D341Med (cell line): ENCODE measurements at places on chromosomes 2 and 18.

GRCh38 chr2:5701266-5701665 lies 9.1 kb downstream of the SOX11 start:
- no peak for DNase-seq

DNA sequence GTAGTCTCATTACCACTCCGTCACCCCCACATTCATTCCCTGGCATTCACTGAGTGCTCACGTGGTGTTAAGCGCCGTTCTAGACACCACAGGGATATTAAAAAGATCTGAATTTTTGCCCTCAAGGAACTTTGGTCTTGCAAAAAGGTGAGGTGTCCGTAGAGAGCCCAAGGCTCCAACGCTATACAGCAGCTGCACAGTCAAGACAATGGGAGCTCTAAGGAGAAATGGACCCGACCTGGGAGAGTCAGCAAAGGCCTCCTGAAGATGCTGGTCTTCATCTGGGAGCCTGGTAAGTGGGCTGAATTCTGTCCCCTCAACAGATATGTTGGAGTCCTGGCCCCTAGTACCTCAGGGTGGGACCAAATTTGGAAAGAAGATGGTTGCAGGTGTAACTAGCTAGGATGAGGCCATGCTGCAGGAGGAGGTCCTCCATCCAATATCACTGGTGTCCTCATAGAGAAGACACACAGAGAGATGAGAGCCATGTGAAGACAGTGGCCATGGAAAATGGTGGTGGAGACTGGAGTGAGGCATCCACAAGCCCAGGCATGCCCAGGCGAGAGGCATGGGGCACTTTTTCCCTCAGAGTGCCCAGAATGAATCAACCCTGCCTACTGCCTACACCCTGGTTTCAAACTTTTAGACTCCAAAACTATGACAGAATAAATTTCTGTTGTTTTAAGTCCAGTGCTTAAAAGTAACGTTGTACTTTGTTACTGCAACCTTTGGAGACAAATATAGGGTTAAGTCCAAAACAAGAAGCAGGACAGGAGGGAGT lies 247.3 kb downstream of the TTC32 start:
- no peak for DNase-seq

- DNase-seq, result no peak
These were observed 97.5 kb upstream of the LDLRAD4 start for GRCh38 chr18:13120983-13121441.

GRCh38 chr18:37243741-37244140 lies 321.9 kb downstream of the CELF4 start:
- no peak for DNase-seq

DNA sequence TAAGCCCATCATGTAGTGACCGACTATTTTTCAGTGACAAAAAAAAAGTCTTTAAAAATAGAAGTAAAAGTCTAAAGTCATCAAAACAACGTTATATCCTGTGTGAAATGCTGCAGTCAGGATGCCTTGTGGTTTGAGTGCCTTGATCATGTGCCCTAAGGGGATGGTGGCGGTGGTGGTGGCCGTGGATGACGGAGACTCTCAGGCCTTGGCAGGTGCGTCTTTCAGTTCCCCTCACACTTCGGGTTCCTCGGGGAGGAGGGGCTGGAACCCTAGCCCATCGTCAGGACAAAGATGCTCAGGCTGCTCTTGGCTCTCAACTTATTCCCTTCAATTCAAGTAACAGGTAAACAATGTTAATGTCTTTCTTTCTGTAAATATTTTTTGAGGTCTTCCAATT lies at the start of gene CD28:
TSS of gene CD28 (plus strand) at position 237 of the 400 bp plus-strand sequence. CDS start at position 295, 58 bp downstream.
- DNase-seq, result no peak

- DNase-seq, result no peak
These were observed 87.6 kb downstream of the MRPS9 start for GRCh38 chr2:105125428-105125827.
